Stimulated activated CD4-positive, alpha-beta T cell treated with anti-CD3 and anti-CD28 coated beads, TNF-alpha, amount 100 ng/mL, for 1 hour (primary cell): ENCODE measurements at places on chromosomes 12 and 14.

GRCh38 chr14:44804391-44804790, 157.4 kb downstream of the KLHL28 start:
- no peak for DNase-seq

DNA sequence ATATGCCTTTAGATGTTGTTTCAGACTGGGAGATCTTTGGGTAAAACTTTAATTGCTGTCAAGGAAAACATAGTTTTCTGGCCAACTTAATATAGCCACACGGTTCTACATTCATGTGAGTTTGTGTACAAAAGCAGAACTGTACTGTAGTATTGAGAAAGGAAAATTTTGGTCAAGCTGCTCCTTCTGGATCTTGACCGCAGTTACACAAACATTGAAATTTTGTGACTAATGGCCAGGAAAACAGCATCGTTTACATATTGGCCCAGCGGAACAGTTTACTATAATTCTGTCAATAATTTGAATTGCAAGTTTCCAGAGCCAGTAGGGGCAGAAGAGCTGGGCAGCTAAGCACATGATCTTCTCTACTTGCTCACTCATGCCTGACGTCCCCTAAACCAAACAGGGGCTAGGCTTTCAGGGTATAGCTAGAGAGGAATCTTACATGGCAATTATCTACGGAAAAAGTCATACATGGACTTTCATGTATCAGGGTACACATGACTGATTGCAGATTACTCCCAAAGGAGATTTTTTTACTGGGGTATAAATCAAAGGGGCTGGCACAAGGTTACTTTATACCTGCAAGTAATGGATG, 11.4 kb upstream of the ART4 start:
- no peak for DNase-seq

DNA sequence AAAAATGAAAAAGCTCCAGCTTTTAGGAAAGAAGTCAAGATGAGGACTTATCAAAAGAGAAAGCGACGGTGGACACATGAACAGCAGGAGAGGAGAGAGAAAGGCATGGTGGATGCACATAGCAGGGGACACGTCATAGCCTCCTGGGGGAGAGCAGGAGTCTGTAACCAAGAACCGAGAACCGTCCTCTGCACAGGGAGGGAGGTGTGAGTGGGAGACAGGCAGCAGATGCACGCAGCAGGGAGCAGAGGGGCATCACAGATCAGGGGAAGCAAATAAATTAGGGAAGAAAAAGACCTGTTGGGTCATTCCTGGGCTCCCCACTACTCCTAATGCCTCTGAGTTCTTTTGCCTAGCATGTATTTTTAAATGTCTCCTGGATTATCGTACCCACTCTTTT, 138.1 kb upstream of the RMST start:
- no peak for DNase-seq

- DNase-seq, result no peak
Observed at GRCh38 chr12:65929641-65930040, 105.4 kb downstream of the HMGA2 start.

- no peak for DNase-seq
Observed at GRCh38 chr14:32382704-32383103, 53.6 kb downstream of the AKAP6 start.

DNA sequence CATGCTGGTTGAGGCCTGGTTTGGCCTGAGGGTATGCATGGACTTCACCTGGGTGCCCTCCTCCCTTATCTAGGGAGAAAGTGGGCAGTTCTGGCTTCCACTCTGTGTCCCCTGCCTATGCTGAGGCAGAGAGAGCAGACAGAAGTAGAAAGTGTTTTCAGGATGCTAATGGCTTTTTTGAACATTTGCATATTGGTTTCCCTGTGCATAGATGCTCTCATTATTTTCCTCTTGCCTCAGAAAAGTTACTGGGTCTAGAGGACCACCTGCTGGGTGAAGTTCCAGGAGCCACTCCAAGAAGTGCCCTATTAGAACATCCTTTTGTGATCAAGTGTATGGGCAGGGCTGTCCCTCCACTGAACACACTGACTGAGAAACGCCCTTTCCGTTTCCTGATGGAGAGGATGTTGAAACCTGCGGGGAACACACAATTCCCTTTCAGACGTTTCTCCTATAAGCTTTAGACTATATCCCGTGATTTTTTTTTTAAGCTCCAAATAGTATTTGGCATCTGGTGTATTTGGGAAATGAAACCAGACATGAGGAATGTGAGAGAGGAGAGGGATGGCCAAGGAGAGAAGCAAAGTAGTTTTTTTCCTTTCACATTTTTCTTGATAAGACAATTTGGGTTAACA, 66.6 kb downstream of the DAAM1 start:
- DNase-seq, result no peak

DNA sequence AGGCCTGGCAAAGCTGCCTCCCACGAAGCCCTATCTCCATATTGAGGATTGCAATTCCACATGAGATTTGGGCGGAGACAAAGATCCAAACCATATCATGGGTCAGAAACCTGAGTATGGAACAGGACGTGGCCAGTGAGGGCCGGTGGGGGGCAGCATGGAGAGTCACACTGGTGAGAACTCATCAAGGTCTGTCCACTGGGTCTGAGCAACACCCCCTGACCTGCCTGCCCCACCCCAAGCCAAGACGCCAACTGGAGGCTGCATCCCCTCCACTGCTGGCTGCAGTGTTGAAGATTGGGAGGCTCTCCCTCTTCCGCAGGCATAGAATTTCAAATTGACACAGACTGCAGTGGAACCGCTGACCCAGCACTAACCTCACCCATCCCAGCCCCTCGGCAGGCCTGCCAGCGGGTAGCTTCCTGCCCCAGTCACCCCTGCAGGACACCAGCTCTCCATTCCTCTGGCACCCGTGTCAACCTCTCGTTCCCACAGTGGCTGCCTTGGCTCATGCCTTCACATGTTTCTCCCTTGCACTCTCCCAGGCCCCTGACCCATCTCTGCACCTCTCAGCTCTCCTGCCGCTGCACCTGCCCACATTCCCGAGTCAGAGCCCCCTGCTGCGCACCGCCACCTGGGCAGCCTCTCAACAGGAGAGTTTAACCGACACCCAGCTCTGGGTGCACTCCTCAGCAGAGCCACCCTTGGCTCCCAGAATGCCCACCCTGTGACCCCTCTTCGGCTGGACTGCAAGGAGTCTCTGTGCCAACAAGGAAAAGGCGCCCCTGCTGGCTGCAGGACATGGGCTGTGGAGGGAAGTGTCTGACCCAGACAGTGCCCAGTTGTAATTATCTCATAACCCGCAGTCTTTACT, 45.2 kb upstream of the PPP2R5C start:
- DNase-seq, result no peak

DNA sequence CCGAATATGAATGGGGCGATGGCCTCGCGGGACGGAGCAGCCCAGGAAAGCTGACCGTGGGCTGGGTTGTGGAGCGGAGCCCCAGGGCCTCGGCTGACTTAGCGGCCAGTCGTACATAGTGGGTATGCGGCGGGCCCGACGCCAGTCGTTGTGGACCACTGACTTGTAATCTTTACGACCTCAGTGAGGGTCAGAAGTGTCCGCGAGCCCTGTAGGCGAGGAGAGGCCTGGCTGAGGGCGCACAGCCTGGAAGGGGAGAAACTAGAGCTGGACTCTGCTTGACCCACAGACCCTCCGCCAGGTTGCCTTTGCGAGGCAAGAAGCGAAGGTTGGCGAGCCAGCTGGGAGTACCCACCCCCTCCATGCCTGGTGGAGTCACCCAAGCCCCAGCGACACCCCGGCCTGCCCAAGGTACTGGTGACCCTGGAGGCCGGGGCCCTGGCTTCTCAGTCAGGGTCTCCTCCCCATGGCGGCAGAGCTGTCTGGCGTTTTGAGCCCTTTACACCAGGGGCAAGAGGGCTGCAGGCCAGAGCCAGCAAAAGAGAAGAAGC, 15.6 kb upstream of the DYNC1H1 start:
- no peak for DNase-seq

GRCh38 chr12:46266869-46267574, 1.8 kb downstream of the SLC38A1 start:
- DNase-seq, result peak; percentile 23

DNA sequence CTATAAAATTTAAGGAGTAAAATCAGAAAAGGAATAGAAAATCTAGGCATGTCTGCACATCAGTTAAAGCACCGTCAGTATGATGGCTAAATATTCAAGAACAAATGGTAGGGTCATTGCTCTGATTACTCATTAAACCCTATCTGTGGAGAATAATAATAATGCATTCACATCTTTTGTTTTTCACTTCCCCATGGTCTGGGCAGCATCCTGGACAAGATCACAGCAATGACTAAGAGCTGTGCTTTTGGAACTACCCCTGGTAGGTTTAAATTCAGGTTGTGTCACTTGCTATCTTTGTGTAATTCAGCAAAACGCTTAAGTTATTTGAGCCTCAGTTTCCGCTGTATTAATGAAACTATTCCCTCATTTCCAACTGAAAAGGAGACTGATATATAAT, 33.1 kb downstream of the C12orf42 start:
- no peak for DNase-seq

GRCh38 chr12:95701275-95701674, 89.3 kb downstream of the NTN4 start:
- DNase-seq, result no peak

- no peak for DNase-seq
Observed at GRCh38 chr14:53850714-53851296, 105.8 kb downstream of the BMP4 start.

DNA sequence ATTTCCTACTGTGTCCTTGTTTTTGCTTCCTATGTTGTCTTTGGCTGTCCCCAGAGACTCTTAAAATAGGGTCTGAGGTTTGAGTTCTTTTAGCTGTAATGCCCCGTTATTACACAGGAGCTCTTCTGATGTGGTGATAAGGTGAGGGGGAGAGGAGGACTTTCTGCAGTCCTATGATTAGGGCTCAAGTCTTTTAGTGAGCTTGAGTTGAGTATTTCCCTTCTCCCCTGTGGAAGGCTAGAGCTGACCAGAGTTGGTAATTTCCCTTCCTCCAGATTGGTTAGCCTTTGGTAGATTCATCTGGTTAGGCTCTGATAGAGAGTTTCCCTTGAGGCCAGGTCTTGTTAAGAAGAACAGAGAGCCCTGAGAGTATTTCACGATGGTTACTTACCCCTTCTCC, 4.3 kb upstream of the HIF1A start:
- DNase-seq, result no peak

DNA sequence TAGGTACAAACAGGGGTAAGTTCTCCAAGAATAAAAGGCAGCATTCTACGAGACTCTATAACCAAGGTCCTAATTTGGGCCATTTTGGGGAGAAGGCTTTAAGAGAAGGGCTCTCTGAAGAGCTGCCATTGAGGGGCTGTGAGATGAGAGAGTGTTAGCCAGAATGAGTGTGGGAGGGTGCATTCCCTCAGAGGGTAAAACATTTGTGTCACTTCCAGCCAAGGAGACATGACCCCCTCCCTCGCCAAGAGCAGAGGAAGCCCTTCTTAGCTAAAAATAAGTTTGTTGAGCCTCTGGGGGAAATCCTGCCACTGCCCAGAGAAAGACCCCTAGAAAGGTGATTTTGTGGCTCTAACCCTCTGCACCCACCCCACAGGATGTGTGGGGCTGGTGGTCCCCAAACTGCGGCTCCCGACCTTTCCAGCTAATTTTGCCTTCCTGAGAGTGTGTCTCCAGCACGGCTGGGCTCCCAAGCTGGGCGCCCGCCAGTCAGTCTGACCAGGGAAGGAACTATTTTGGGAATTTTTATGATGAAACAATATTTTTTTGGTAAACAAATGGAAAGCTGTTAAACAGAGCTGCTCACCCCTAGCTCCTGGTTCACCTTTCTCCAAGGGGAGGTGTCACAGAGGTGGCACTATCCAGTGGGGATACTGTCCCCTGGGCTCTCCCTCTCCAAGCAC, 65.9 kb upstream of the JDP2 start:
- DNase-seq, result no peak

DNA sequence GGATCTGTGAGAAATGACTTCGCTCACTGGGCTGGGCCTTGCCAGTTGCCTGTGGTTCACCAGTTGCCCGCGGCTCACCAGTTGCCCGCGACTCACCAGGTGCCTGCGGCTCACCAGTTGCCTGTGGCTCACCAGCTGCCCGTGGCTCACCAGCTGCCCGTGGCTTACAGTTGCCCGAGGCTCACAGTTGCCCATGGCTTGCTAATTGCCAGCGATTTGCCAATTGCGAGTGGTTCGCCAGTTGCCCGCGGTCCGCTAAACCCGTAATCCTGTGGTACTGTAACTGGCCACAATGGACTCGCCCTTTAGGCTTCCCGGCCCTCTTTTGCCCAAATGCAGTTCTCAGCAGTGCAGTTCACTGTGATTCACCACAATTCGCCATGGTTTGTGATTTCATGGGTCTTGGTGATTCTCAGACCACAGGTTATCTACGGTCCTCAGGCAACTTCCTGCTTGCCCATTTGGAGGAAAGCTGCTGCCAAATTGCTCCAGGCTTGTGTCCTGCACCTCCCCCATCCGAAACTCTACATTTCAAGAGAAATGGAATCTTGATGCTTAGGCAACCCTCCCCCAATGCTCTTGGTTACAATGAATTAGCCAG, 15.0 kb upstream of the MEG3 start:
- DNase-seq, result no peak

- DNase-seq, result no peak
Observed at GRCh38 chr14:81436296-81437138, 36.4 kb upstream of the STON2 start.

- no peak for DNase-seq
Observed at GRCh38 chr12:116196226-116196625, 81.3 kb downstream of the MED13L start.

- DNase-seq, result no peak
Observed at GRCh38 chr14:35992816-35993683, 166.9 kb downstream of the BRMS1L start.

- no peak for DNase-seq
Observed at GRCh38 chr12:92045852-92046251, 99.8 kb downstream of the BTG1 start.

GRCh38 chr12:100795174-100795799, 711 bp downstream of the ANO4 start:
- no peak for DNase-seq

DNA sequence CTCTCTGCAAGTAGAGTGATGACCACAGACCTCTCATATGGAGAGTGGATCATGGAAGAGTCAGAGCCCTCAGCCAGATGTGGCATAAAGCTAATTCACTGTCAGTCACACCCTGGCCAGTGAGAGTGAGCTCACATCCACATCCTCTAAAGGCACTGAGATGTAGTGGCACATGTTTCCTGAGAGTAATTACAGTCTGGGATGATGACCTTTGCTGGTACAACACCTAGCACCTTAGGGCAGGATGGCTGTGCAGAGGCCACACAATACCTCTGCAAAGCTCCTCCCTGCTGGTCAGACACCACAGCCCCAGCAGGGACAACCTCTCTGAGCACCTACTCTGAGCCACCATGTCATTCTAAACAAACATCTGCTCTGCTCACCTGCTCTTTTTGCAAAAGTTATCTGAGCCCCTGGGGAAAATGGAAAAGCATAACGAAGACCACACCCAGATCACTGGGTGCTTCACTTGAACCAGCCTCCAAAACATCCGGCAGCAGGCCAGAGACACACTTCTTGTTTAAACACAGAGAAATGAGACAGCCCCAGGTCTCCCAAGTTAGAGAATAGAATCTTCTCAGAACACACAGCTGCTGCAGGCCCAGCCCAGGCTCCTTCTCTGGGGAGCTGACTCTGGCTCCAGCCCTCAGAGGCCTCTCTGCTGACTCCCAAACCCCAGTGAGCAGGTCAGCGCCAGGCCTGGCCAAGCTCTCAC, 30.3 kb downstream of the PITPNM2 start:
- no peak for DNase-seq

GRCh38 chr14:105061428-105062047, 3.7 kb downstream of the GPR132 start:
- no peak for DNase-seq

GRCh38 chr14:89435492-89435891, 18.5 kb upstream of the FOXN3 start:
- DNase-seq, result no peak

GRCh38 chr12:122413516-122414404, 8.7 kb downstream of the CLIP1 start:
- DNase-seq, result no peak

- DNase-seq, result no peak
Observed at GRCh38 chr14:99169776-99170356, 102.1 kb downstream of the BCL11B start.
